MV-4-11 (cell line): ENCODE measurements at places on chromosomes 13 and 19.

DNA sequence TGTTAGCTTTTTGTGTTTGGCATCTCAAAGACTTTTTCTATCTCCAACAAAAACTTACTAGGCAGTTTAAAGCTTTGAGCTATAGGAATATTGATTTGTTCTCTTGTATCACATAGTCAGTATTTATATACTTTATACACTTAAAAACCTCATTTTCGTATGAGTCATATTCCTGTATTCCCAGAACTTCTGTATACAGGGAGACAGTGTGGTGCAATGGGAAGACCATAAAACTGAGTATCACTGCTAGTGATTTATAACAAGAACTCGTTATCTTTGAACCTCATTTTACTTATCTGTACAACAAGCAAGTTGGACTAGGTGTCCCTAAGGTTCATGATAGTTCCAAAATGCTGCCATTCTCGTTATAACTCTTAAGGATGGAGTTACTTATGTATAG is 6.3 kb downstream of the GPR180 start:
- DNase-seq = no peak

DNA sequence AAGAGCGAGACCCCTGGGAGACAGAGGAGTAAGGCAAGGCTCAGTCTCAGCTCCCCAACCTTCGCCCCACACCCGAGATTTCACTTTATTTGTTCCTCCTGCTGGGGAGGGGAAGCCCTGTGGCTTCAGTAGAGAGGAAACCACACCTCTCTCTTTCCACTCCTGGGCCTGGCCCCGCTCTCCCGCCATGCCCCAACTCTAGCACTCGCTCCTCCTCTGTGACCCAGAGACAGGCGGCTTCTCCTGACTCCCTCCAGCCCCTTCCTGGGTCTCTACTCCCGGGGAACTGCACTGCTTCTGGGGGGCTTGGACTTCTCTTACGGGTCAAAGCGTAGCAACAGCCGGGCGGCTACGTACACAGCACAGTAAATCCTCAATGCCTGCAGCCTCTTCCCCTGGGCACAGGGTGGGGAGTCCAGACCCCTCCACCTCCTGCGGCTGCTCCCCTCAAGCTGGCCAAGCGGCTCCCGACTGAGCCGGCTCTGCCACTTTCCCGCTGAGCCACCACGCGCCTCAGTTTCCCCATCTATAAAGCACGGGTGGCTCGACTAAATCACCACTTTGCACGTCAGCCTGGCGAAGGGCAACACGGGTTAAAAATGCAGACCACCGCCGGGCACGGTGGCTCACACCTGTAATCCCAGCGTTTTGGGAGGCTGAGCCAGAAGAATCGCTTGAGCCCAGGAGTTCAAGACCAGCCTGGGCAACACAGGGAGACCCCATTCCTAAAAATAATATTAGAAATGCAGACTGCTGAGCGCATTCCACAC is 1.4 kb downstream of the RNF126 start:
- peak; percentile 50 for DNase-seq

- DNase-seq = no peak
These were observed 29.2 kb downstream of the PIAS4 start for GRCh38 chr19:4036576-4037300.

DNA sequence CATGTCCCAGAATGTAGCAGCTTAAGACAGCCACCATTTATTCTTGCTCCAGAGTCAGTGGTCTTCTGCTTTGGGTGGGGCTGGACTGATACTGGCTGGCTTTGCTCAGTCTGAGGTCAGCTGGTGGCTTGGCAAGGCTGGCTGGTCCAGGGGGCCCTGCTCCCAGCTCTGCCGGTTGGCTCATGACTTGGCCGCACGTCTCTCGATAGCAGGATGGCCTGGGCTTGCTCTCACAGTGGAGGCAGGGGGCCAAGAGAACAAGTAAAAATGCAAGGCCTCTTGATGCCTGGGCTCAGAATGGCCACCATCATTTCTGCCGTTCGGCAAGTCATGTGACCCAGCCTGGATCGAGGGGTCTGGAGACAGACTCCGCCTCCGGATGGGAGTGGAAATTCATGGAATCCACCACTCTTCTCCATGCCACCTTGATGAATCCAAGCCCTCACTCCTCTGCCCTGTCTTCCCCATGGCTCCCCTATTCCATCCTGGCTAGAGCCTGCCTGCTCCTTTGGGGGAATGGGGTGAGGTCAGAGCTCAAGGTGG is 13.1 kb downstream of the ACTMAP start:
- DNase-seq = no peak

DNA sequence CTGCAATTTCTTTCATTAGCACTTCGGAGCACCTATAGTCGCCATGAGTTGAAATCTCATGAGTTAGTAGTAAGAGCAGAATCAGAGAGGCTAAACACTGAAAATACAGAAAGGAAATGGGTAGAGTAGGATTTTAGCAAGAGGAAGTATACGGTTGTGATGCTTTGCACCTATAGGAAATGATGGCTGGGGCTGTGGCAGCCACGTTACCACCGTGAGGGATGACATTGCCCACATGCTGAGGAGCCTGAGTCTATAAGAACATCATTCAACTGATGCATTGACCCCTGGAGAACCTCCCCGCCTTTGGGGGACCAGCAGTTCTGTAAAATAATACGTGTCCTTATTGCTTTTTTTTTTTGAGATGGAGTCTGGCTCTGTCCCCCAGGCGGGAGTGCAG is 20.4 kb downstream of the FAM187B start:
- DNase-seq = no peak

DNA sequence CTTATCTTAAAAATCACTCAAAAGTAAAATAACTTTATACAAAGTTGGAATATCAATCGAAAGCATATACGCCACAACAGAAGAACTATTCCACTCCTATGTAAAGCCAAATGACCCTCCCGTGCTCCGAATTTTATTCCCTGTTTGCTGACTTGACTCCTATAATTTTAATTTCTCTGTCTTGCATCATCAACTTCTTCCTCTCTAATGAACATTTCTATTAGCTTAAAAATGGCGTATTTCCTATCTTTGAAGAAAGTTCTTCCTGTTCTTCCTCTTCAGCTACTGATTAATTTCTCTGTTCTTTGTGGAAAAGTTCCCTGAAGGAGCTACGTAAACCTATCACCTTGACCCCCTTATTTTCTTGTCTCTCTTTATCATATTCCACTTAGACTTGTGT is 389.3 kb downstream of the LMO7 start:
- DNase-seq = no peak

- DNase-seq = peak; percentile 46
These were observed 21.7 kb downstream of the ZNF536 start for GRCh38 chr19:30393729-30394480.

DNA sequence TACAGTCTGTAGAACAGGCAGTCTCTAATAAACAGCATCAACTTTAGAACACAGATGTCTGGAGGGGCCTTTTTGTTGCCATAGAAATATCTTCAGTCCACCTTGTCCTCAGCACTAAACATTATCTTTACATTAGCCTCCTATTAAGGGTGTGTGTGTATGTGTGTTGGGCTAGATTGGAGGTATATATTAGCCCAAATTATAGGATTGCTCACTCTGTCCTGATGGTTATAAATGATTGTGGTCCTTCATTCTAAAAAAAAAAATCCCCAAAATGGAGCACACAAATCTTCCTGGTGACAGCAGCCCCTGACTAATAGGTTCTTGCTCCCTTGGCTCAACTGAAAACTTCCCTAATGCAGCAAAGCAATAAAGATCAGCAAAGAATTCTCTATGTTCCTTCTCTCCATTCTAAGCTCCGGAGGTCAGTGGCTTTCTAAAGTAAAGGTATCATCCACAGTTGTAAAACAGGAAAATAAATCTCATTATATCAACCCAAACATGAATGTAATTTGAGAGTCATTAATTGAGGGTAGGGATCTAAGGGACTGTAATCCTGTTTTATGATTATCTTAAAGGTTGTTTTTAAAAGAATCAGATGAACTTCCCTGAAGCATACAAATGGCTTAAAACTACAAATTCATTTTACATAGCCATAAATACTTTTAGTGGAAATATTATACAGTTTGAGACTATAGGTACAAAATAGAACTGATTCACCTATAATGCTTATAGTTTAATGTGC is 232.7 kb downstream of the KLF12 start:
- no peak for DNase-seq

- DNase-seq = peak; percentile 40
These were observed 271.4 kb downstream of the NALCN start for GRCh38 chr13:101144808-101145419.

DNA sequence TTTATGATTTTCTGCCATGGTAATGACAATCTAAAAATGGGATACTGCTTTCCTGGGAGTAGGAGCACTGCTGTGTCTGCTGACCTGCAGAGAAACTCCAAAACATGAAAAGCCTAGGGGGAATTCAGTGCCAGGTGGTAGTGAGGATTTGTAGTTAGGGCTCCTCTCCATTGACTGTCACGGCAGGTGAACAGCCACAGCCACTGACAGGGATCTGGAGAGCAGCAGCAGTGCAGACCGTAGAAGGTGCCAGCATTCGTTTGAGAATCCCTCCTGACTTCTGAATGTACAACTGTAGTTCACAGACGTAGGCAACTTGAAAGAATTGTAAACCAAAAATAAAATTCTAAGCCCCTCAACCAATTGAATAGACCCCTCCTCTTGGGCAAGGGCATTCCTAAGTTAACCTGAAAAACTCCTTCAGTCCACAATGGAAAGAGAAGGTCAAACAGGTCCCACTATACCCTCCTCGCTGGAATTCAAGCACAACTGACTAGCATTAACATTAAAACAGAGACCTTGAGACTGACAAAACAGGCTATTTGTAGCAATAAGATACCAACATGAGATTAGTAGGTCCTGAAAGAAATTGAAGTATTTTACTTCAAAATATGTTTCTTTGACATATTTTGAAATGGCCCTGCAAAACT is 1328.8 kb downstream of the OLFM4 start:
- DNase-seq = no peak

DNA sequence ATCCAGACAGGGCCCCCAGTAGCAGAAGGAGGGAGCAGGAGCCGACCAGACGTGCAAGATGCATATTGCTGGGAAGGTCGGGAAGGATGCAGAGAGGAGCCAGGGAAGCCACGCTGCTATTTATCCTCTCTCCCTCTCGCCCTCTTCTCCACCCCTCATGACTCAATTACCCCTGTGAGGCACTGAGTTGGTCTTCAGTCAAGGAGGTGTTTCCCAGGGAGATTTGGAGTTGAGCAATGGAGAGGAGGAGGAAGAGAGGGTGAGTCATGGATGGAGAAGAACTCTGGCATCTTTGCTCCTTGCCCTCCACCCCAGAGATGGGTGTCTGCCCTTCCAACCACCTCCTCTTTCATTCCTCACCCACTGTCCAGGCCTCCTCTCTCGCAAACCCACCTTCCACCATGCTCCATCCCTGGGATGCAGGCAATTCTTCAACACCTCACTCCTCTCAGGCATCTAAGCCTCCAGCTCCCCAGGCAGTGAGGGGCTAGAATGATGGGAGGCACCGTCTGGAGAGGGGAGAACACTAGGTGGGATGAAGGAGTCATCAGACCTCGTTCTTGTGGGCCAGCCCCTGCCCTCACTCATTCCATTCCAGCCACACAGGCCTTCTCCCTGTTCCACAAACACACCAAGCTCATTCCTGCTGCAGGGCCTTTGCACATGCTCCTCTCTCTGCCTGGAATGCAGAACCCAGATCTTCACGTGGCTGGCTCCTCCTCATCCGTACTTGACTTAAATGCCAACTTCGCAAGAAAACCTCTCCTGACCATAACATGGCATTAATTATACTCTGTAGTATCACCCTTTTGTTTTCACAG is at the start of gene SBSN:
Gene SBSN (minus strand): TSS at position 94 of the 821 bp plus-strand sequence. CDS start 30 bp downstream, at position 64.
- DNase-seq = no peak

- peak; percentile 19 for DNase-seq
These were observed 69.1 kb downstream of the HSPH1 start for GRCh38 chr13:31092646-31093045.

- peak; percentile 64 for DNase-seq
These were observed 10.5 kb upstream of the TINCR start for GRCh38 chr19:5578097-5578846.
